ENCODE measurements at places on chromosomes 6 and 20. TPM values are rescaled to one million over a fixed set of nuclear protein-coding genes. Genes with fewer than 3 reads are reported as not detected.

GRCh38 chr20:59178983-59179595, 15.5 kb downstream of the ZNF831 start:
- H3K27ac ChIP-seq = no peak overlapping the region
- H3K4me3 ChIP-seq = no peak overlapping the region
- H3K36me3 ChIP-seq = no peaks in the 10 kb centered on the region
- no peak for DNase-seq
- H3K27me3 ChIP-seq = peaks cover 59% of the 10 kb centered on the region

- H3K27ac ChIP-seq = no peak overlapping the region
- peaks cover 10% of the 10 kb centered on the region for H3K27me3 ChIP-seq
- no peak overlapping the region for H3K4me3 ChIP-seq
Observed at GRCh38 chr6:167452338-167453081, 127.6 kb downstream of the TTLL2 start.

DNA sequence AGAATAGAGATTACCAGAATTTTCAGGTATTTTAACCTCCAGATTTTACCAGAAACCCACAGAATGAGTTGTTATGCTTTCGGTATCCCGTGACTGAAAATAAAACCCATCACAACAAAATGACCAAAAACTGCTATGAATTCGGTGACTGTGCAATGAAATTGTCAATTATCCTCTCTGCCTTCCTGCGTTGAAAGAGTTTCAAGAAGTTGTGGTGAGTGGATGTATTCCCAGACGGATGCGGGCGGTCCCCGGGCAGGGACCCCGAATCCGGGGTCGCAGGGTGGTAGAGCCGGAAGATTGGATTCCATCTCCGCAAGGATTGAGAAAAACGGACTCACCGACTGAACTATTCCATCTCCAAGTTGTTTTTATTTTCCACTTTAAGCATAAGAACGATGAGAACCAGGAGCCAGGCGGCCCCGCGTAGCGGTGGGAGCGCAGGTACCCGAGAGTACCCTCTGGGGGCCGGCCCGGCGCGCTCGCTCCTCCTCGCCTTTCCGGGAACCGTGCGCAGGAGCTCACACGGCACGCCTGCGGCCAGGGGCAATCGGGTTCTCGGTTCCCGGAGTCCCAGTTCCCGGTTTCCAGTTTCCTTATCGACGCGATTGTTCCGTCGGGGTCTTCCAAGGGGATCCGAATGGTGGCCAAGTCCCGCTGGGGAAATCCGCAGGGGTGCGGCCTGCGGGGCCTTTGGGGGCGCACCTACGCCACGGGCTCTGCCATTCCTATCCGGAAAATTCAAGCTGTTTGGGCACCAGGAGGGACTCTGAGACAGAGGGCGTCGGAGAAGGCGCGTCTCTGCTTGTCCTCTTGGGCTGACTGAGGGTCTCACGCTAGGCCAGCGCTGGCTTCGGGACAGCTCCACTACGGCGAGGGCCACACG, 104.9 kb upstream of the PRDM1 start:
- H3K36me3 ChIP-seq = no peaks in the 10 kb centered on the region
- peaks cover 84% of the 10 kb centered on the region for H3K27me3 ChIP-seq
- H3K4me1 ChIP-seq = peaks cover 8% of the 10 kb centered on the region

GRCh38 chr6:27441001-27441400, 31.9 kb downstream of the ZNF184 start:
- H3K27me3 ChIP-seq = no peaks in the 10 kb centered on the region
- no peak for DNase-seq
- H3K36me3 ChIP-seq = peaks cover 15% of the 10 kb centered on the region
- no peak overlapping the region for H3K4me3 ChIP-seq
- no peaks in the 10 kb centered on the region for H3K4me1 ChIP-seq

GRCh38 chr6:95142661-95143335, 434.5 kb upstream of the MANEA start:
- H3K27me3 ChIP-seq = no peaks in the 10 kb centered on the region
- H3K4me1 ChIP-seq = peaks cover 8% of the 10 kb centered on the region
- H3K4me3 ChIP-seq = no peak overlapping the region
- H3K27ac ChIP-seq = no peak overlapping the region
- H3K36me3 ChIP-seq = no peaks in the 10 kb centered on the region

DNA sequence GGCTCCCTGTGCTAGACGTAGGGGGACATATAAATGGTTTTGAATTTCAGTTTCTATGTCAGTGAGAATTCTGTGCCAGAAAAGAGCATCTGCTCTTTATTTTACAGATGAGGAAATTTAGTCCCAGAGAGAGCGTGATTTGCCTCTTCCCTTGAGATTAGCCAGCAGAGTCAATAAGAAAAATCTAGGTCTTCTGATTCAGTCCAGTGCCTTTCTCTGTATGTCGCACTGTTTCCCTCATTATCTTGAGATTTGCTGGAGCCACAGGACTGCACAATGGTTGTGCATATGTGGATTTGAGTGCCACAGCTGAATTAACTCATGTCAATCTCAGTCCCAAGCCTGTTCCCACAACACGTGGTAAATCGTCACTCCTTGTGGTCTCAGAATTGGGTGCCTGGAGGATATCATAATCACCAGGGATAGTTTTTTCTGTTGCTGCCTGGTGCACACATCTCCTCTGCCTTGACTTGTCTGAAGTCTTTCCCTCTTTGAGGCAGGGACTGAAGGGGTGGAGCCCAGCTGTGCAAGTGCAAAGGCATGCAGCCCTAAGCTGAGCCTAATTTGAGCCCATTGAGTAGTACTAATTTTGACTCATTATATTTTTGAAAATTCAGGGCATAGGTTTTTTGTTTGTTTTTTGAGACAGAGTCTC, 276.7 kb downstream of the SOX4 start:
- peaks cover 32% of the 10 kb centered on the region for H3K36me3 ChIP-seq
- peaks cover 30% of the 10 kb centered on the region for H3K4me1 ChIP-seq
- peak overlapping the region; percentile 71 for H3K27ac ChIP-seq

DNA sequence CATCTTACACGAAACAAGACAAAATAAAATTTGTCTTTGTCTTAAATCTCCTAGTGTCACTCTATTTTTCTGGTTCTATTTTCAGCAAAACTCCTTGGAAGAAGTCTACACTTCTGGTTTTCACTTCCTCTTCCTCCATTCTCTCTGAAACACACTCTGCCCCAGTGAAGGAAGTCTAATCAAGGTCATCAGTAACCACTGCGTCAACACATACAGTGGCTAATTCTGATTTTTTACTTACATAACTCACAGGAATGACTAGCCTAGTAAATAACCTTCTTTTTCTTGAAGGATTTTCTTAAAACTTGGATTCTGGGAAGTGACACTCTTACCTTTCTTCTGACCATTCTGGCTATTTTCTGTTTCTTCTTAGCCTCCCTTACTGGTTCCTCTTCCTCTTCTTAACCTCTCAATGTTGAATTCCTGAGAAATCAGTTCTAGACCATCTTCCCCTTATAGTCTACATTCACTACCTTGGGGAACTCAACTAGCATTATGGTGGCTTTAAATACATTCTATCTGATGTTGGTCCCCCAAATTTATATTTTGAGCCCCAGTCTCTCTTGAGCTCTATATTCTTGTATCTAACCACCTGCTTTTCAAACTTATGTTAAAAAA, 37.5 kb downstream of the AIG1 start:
- H3K27me3 ChIP-seq = no peaks in the 10 kb centered on the region
- no peaks in the 10 kb centered on the region for H3K4me1 ChIP-seq
- H3K4me3 ChIP-seq = no peak overlapping the region
- H3K27ac ChIP-seq = no peak overlapping the region

DNA sequence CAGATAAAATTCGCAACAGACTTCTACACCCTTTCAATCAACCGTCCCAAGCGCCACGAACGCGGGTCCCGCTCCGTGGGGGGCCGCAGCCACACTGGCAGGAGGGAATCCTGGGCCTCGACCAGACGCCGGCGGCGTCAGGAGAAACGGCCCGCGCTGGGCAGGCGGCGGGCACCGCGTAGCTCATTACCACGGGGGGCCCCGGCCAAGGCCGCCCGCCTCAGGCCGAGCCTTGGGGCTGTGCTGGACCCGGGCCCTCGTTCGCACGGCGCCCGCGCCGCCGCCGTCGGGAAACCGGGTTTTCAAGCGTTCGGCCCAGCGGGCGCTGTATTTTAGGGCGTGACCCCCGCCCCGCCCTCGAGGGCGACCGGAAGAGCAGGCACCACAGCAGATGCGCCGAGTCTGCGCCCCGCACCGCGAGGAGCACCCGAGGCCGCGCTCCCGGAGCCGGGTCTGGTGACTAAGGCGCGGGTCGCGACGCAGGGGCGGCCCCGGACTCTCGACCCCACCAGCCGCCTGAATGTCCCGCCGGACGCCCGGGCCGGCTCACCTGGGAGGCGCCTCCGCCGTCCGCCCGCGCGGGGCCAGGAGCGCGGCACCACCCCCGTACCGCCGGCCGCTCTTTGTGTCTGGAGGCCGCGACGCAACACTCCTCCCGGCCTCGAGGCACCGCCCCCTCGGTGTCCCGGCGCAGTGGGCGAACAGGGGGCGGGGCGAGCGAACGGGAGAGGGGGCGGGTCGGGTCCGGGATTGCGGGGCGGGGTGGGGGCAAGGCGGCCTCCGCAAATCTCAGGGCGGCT, at the start of gene NINL:
NINL (minus strand) TSS at position 627 of the 800 bp plus-strand sequence. CDS start 58,944 bp downstream, outside the sequence.
- peak; percentile 69 for DNase-seq
- peak within 1 kb of the TSS; percentile 96 for H3K27ac ChIP-seq
- peak within 1 kb of the TSS; percentile 88 for H3K4me3 ChIP-seq

GRCh38 chr6:96760153-96760687, 77.1 kb downstream of the GPR63 start:
- no peak overlapping the region for H3K27ac ChIP-seq
- H3K4me3 ChIP-seq = no peak overlapping the region
- DNase-seq = no peak
- H3K27me3 ChIP-seq = no peaks in the 10 kb centered on the region
- no peaks in the 10 kb centered on the region for H3K36me3 ChIP-seq

DNA sequence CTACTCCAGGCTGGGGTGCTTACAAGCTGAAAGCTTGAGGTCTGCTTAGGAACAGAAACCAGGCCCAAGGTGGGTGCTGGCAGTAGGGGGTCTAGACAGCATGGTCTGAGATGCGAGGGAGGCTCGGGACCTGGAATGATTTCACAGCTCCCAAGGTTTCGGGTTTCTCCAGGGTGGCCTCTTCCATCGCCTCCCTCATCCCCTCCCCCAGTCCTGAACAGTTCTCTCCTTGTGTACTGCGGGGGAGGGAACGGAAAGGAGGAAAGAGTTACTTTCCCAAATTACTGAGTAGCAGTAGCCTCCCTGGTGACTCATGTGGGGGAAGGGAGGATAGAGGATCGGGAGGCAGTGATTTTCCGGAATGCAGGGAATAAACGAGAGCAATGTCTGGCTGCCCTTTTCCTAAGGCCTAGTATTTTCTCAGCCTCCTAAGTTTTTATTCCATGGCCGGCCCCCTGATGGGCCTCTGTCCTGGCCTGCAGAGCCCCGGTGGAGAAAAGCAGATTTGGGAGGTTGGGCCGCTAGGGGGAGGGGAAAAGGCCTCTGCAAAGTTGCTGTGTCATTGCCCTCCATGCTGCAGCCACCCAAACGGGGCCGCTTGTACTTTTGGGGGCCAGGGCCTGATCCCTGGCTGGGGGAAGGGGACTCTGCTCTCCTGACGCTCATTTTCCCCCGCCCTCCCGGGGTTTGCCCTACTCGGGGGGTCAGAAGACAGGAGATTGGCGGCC, 1.5 kb downstream of the BRD2 start:
- peaks cover 14% of the 10 kb centered on the region for H3K36me3 ChIP-seq
- H3K27me3 ChIP-seq = no peaks in the 10 kb centered on the region
- peak overlapping the region; percentile 100 for H3K27ac ChIP-seq

GRCh38 chr6:112227992-112228391, 26.4 kb downstream of the LAMA4 start:
- H3K27me3 ChIP-seq = no peaks in the 10 kb centered on the region
- peaks cover 38% of the 10 kb centered on the region for H3K4me1 ChIP-seq
- no peaks in the 10 kb centered on the region for H3K36me3 ChIP-seq
- H3K27ac ChIP-seq = no peak overlapping the region
- H3K4me3 ChIP-seq = no peak overlapping the region
- no peak for DNase-seq

DNA sequence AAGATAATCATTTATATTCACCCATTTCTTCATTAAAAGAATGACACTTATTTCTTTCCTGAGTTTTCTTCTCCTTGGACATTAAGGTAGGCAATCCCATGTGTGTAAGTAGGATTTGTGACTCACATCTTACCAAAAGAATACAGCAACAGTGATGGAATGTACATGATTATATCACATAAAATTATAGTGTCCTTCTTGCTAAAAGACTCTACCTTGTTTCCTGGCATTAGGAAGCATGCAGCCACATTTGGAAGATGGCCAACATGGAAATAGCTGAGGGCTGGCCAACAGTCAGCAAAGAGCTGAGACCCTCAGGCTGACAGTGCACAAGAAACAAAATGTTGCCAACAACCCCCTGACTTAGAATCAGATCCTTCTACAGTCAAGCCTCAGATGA, 327.9 kb upstream of the MARCKS start:
- peak overlapping the region; percentile 26 for H3K27ac ChIP-seq
- no peaks in the 10 kb centered on the region for H3K36me3 ChIP-seq
- no peak for DNase-seq
- no peak overlapping the region for H3K4me3 ChIP-seq
- H3K4me1 ChIP-seq = peaks cover 13% of the 10 kb centered on the region

DNA sequence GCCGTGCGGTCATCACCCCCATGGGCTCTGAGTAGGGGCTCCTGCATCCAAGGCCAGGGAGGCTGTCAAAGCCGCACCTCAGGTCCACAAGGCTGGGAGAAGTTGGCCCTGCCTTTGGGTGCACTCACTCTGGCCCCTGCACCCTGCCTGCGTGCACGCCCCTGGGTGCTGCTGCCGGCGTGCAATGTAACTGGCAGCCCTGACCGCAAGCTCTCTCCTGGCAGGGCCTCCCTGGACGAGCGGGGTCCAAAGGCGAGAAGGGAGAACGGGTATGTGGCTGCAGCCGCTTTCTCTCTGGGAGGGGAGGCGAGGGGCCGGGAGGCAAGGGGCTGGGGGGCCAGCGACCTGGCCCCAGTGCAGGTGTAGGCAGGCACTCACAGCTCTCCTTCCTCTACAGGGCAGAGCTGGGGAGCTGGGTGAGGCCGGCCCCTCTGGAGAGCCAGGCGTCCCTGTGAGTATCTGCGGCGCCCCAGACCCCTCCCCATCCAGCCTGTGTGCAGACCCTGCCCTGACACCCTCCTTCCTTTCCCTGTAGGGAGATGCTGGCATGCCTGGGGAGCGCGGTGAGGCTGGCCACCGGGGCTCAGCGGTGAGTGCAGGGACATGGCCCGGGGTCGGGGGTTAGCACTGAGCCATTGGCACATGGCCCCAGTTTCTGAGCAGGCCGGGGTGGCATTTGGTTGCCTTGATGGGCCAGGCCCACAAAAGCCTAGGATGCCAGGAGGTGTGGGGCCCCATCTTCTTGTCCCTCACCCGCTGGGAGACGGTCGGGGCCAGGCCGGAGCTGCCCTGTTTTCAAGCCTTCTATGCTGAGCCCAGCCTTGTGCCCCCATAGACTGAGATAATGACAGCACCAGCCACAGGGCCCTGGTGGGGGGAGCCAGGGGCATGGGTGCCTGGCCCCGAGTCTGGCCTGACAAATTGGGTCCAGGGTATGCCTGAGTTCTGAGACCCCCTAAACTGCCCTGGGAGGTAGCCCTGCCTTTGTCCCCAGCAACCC, 12.7 kb downstream of the COL9A3 start:
- no peak overlapping the region for H3K4me3 ChIP-seq
- H3K36me3 ChIP-seq = peaks cover 11% of the 10 kb centered on the region
- no peak overlapping the region for H3K27ac ChIP-seq

- H3K4me1 ChIP-seq = peaks cover 6% of the 10 kb centered on the region
- no peaks in the 10 kb centered on the region for H3K27me3 ChIP-seq
- no peak for DNase-seq
- peaks cover 8% of the 10 kb centered on the region for H3K36me3 ChIP-seq
- H3K4me3 ChIP-seq = no peak overlapping the region
- H3K27ac ChIP-seq = no peak overlapping the region
Observed at GRCh38 chr6:166419286-166419685, 36.5 kb upstream of the MPC1 start.

ADTRP gene
- 3.8 TPM for total RNA-seq

ABHD16B gene
- total RNA-seq = not detected

MCHR2 gene
- total RNA-seq = not detected

SASH1 gene
- 30.2 TPM for total RNA-seq

SLC17A2 gene
- not detected for total RNA-seq

Data from mesothelial cell of epicardium (in vitro differentiated cells).